ENCODE measurements at places on chromosomes 7 and 10.
A peak's percentile ranks its signal among the peaks of the same experiment; 100 is the strongest.

DNA sequence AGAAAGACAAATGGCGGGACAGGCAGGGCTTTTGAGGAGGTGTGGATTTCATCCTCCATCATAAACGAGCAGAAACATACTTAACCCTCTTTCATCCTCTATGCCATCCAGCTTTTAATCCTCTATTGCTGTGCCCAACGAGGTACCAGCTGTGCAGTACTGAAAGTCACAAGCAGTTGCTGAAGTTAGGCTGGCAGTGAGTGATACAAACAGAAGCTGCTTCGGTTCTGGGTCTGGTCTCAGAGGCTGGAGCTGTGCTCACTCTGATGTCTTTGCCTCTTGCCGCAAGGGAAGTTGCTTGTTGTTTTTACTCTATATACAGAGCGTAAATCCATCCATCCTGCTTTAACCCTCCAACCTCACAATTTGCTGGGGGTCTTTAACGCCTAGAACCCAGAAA, 235.2 kb downstream of the CELF2 start:
- no peak for DNase-seq

DNA sequence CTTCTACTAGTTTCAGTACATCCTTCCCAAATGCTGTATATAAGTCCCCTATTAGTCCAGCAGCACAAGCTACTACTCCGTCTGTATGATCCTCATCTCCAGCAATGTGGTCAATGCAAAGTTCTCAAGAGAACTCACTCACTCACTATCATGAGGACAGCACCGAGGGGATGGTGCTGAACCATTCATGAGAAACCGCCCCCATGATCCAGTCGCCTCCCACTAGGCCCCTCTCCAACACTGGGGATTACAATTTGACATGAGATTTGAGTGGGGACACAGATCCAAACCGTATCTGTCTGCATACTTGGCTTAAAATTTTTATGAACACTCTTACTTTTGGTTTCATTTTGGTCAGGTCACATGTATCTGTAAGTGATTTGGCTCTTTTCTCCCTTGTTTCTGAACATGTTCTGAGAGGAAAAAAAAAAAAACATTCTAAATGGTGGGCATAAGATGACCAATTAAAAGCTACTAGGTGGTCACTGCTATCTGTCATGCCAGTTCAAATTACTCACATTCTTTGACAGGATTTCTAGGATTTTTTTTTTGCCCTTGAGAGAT, 60.1 kb downstream of the ZNF783 start:
- peak; percentile 41 for DNase-seq

- DNase-seq, result no peak
Measured at GRCh38 chr10:72238392-72239175, 22.5 kb upstream of the ASCC1 start.

GRCh38 chr10:69856601-69857166, 55.0 kb downstream of the COL13A1 start:
- DNase-seq, result no peak

GRCh38 chr10:30967650-30968410, 63.8 kb downstream of the ZNF438 start:
- DNase-seq, result no peak

GRCh38 chr7:29783671-29784070, 22.6 kb upstream of the WIPF3 start:
- DNase-seq, result no peak
